ENCODE measurements at places on chromosomes 7 and 10.

GRCh38 chr10:49039409-49039808 is 75.9 kb downstream of the VSTM4 start:
- DNase-seq: no peak

GRCh38 chr7:50531928-50532327 is 33.3 kb downstream of the DDC start:
- no peak for DNase-seq

DNA sequence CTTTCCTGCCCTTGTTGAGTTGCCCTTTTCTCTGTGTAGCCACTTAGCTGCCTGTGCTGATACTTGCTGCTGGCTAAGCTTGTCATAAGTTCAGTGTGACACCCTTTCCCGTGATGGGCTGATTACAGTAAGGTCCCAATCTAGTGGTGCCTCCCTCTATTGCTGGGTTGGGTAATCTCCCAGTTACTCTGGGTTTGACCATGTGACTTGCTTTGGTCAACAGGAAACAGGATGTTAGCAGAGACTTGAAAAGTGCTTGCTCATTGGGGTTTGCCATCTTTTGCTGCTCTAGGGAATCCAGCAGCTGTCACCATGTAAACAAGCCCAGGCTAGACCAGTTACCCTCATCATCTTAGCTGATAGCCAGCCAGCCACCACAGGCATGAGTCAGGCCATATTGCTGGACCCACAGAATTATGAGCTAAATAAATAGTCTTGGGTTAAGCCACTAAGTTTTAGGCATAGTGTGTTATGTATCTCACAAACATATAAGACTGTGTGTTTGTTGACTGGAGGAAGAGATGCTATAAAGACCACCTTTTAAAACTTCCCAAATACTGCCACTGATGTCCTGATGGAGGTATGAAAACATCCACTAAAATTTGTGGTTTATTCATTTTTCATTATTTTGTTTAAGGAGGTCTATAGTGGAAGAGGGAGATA is 4.0 kb upstream of the LEP start:
- DNase-seq: no peak

DNA sequence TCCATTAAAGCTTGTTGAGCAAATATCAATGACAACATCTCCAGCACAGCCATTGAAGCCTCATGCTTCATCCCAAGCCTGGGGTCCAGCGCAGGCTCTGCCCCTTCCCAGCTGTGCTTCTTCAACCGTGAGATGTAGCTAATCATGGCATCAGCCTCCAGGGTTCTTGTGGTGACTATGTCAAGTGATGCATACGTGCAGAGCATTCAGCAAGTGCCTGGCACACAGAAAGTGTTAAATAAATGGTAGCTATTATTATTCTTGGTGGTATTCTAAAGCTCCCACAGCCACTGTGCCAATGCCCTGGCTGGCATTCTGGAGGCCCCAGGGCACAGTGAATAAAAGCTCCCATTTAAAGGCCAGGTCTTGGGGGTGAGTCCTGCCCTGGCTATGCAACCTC is 146.6 kb downstream of the WDR11 start:
- no peak for DNase-seq

Data from neuronal stem cell (in vitro differentiated cells).